ENCODE measurements at places on chromosomes 1 and 21. TPM values are rescaled to one million over a fixed set of nuclear protein-coding genes. Genes with fewer than 3 reads are reported as not detected.

FCRL6 gene
- 0.42 TPM for total RNA-seq

DNA sequence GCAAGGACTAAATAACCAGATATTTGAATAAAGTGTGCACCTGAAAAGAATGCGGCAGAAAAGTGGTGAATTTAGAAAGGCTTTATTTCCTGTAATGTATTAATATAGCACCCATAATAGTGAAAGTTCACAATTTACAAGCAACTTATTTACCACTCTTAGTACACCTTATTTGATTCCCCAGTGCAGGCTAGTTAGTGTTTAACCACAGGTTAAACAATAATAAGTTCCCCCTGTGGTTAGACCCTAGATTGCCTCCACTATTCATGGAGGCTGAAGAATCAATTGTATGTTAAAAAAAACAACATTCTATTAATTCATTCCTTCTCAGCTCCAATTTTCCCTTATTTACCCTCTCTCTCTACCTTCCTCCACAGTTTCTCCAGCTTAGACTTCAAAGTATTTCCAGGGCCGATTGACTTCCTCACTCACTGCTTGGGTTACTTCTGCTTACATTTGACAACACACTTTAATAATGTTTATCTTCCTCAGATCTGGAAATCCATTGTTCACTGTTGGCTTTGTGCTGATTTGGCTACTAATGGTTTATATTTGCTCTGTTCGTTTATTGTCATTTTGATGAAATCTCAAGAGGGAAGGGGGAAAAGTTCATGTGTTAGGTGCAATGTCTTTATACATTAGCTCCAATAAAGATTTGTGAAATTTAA lies 796.3 kb downstream of the BRINP3 start:
- H3K27ac ChIP-seq, result no peak overlapping the region
- H3K4me3 ChIP-seq, result no peak overlapping the region
- no peaks in the 10 kb centered on the region for H3K36me3 ChIP-seq
- DNase-seq, result no peak
- no peaks in the 10 kb centered on the region for H3K4me1 ChIP-seq

GSTM5 gene
- not detected for total RNA-seq

DEPDC1 gene
- 28.7 TPM for total RNA-seq

DNA sequence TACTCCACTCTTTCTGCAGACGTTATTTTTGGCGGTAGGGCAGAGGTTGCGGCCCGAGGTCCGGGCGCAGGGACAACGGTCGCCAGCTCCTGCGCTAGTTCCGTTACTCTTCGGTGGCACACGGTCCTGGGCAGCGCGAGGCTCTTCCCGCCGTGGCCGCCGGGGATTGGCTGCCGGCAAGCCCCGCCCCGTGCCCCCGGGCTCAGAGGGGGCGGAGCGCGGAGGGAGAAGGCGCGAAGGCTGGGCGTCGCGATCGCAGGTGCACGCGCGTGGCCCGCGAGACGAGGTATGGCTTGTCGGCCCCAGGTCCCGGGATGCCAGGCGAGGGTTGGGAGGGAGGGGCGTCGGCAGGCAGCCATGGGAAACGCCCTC lies 518 bp upstream of the SHE start:
- peaks cover 54% of the 10 kb centered on the region for H3K27me3 ChIP-seq
- no peaks in the 10 kb centered on the region for H3K36me3 ChIP-seq
- no peak for DNase-seq

Data from activated CD8-positive, alpha-beta T cell treated with anti-CD3 and anti-CD28 coated beads, Interleukin-2, amount 10 ng/mL, durations not matched to agents 7 days and 5 days (primary cell).